ENCODE measurements at places on chromosomes 4 and X.

GRCh38 chr4:144819591-144819990 lies 173.6 kb downstream of the HHIP start:
- no peak for DNase-seq

DNA sequence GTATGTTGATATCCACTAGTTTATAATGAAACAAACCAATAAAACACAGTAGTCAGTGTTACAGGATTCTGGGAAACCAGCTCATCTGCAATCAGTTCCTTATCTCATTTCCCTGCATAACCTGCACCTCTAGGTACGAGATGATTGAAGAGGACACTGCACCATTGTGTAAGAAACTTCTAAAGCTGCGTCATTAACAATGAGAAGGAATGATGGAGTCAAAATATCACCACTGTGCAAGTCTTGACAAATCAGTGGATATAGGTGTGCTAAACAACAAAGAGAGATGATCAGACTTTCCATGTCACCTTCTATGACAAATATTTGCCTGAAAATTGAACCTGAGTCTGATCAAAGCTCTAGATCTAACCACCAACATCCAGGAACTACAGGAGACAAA lies 40.7 kb upstream of the DHX15 start:
- DNase-seq: no peak

DNA sequence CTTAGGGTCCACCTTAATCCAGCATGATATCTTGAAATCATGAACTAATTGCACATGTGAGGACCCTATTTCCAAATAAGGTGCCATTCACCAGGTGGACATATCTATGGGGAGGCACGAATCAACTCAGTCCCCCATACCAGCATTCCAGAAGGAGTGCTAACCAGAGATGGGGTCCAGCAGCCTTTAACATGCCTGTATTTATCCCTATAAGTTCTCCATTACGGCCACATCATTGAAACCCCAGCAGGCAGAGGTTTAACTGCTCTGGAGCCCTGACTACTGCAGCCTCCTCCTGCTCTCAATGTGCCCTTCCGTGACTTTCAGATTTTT lies 3.2 kb upstream of the ASMTL start:
- no peak for DNase-seq

GRCh38 chrX:7169627-7170026 lies 21.7 kb upstream of the PUDP start:
- DNase-seq: no peak
